ENCODE measurements at places on chromosomes 4 and X.

DNA sequence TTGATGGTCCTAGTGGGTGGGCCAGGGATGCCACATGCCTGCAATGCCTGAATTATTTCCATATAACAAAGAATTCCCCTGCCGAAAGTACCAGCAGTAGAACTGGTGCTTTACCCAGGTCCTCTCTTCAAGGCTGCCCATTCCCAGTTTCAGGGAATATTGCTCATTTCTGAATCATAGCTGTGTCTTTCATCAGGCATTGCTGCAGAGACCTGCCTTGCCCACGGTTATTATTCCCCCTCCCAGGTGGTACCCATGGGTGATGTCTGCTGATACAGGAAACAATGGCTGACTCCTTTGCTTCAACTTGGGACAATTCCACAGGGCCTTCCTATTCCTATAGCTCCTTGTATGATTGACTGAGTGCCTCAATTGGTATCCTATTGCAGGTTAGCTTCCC lies 9.7 kb upstream of the IQCM start:
- no peak for DNase-seq

GRCh38 chr4:84964995-84965552 lies 1.4 kb downstream of the WDFY3 start:
- DNase-seq, result peak; percentile 10

DNA sequence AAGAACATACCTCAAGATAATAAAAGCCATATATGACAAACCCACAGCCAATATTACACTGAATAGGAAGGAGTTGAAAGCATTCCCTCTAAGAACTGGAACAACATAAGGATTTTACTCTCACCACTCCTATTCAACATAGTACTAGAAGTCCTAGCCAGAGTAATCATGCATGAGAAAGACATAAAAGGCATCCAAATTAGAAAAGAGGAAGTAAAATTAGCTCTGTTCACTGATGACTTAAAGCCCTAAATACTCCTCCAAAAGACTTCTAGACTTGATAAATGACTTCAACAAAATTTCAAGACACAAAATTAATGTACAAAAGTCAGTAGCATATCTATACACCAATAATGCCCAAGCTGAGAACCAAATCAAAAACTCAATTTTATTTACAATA lies 235.7 kb downstream of the NKX6-1 start:
- no peak for DNase-seq

GRCh38 chr4:83040269-83040668 lies 5.3 kb downstream of the COPS4 start:
- no peak for DNase-seq

- DNase-seq, result no peak
These were observed 786.1 kb upstream of the AADAT start for GRCh38 chr4:170875868-170876267.

- DNase-seq, result no peak
These were observed 351.9 kb downstream of the FAT4 start for GRCh38 chr4:125666635-125667034.

DNA sequence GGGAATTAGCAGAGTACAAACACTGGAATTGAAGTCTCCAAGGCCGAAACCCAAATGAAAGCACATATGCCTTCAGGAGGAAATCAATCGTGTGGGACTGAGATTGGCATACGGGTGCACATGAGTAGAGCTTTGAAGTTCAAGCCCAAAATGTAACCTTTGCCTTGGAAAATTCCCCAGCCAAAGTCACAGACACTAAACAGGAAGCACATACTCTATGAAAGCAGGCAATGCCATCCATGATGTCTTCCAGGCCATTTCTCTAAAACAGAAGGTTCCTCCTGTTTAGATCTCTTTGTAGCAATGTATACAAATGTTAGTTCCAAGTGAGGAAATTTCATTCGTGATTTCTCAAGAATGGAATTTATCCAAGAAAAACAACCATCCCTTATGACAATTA lies 162.5 kb downstream of the COL4A6 start:
- no peak for DNase-seq

- no peak for DNase-seq
These were observed 119.3 kb downstream of the AFF1 start for GRCh38 chr4:87053802-87054767.

GRCh38 chr4:4714331-4714730 lies 145.1 kb upstream of the MSX1 start:
- DNase-seq, result no peak

GRCh38 chr4:8294775-8295174 lies 25.2 kb downstream of the HTRA3 start:
- no peak for DNase-seq

- DNase-seq, result no peak
These were observed 67.6 kb downstream of the TRIM2 start for GRCh38 chr4:153271820-153272219.

DNA sequence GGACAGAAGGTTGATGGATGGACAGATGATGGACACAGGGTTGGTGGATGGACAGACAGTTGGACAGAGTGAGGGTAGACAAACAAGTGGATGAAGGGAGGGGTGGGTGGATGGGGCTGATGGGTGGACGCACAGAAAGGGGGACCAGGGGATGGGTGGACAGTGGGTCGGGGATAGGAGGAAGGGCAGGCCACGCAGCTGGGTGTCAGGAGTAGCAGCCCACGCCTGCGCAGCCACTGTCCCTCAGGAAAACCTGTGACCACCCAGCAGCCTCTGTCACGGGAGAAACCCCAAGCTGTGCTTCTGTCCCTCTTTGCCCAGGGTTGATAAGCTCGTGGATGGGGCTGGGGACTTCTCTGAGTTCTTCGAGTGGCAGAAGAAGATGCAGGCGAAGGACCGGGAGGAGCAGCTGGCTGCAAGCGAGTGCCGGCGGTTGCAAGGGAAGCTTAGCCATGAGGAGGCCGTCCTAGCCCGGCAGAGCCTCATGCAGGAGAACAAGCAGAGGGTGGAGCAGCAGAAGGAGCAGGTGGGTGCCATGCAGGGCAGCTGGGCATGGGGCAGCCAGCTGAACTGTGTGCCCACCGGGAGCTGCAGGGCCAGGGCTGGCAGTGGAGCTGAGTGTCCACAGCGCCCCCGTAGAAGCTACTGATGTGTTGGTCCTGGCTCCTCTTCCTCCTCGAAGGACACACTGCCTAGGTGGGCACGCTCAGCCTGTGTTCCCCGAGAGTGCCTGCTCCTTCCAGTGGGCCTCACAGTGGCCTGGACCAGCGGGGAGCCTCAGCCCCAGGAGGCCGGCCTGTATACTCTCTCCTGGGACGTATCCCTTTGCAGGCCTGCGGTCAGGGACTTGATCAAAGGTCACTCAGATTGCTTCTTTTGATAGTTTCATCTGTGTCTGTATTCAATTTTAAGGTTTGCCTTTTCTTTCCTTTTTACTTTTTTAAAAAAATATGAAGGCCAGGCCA lies 16.8 kb upstream of the RNF4 start:
- no peak for DNase-seq

- no peak for DNase-seq
These were observed 22.1 kb upstream of the NDST3 start for GRCh38 chr4:118012142-118012541.

GRCh38 chrX:155962906-155963305 lies 34.6 kb upstream of the IL9R start:
- no peak for DNase-seq

GRCh38 chr4:6595897-6596537 lies 21.0 kb downstream of the MAN2B2 start:
- no peak for DNase-seq

GRCh38 chrX:151852294-151852693 lies 60.4 kb upstream of the MAGEA4 start:
- no peak for DNase-seq

DNA sequence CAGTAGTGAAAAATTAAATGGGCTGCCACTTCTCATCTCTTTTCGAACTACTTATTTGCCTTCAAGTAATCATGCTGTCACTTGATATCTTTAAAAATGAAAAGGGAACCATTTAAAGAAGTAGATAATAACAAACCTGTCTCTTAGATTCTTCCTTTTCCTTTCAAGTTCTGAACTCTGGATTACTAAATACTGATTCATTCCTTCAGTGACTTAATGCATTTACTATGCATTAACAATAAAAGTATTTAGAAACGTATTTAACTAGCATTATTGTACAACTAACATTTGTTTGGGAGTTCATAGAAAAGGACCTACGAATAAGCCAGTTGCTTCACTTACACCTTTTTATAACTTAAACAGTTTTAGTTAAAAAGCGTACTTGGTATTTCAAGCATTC lies 61.1 kb upstream of the RAB33B start:
- DNase-seq, result no peak

DNA sequence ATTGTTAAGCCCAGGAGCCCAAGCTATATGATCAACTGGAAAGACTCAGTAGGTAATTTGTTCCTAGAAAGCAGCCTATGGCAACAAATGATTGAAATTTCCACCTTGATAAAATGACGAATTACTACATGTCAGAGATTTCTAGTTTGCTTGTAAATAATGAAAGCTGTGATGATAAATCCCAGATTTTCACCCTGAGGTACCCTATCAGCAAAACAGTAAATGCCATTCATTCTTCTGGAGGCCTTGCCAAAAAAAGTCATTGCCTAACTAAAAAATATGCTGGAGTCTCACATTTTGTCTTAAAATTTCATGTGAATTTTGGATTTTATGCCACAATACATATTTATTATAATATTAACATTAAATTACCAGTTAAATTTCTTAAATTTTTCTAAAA lies 71.3 kb downstream of the PPEF2 start:
- peak; percentile 60 for DNase-seq

GRCh38 chrX:55767100-55767499 lies 49.6 kb downstream of the RRAGB start:
- DNase-seq, result peak; percentile 72

DNA sequence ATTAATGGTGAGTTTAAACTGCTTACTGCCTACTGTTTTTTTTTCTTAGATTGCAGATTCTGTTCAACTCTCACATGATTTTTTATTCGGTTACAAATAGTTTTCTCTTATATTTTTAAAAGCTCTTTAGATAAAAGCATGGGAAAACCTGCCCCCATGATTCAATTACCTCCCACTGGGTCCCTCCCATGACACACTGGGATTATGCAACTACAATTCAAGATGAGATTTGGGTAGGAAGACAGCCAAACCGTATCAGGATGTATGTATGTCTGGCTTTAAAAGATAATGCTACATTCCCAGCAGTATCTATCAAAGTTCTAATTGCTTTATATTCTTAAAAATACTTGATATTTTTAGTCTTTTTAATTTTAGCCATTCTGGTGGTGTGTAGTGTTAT lies 131.5 kb downstream of the JADE1 start:
- no peak for DNase-seq

DNA sequence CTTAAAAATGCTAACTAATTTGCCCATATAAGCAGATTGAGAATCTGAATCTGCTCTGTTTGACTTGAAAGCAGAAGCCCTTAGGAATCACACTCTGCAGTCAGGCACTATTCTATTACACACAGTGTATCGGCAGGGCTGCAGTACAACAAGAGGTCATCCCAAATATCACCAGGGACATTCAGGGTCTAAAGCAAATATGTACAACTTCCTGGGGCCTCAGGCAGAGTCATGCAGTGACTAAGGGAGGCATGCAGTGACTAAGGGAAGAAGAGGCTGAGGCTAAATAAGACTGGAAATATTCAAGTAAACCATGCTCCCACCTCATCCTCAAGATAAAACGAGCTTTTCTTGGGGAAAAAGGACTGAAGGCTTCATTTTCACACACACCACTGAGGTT lies 20.9 kb downstream of the MAPK10 start:
- peak; percentile 78 for DNase-seq

- DNase-seq, result peak; percentile 75
These were observed 498.9 kb downstream of the INPP4B start for GRCh38 chr4:142347241-142347640.

GRCh38 chr4:107751670-107752069 lies 31.6 kb upstream of the PAPSS1 start:
- no peak for DNase-seq
